ENCODE measurements at places on chromosomes 11 and 22.

GRCh38 chr22:26580240-26580962 lies 9.5 kb downstream of the TPST2 start:
- DNase-seq: no peak

DNA sequence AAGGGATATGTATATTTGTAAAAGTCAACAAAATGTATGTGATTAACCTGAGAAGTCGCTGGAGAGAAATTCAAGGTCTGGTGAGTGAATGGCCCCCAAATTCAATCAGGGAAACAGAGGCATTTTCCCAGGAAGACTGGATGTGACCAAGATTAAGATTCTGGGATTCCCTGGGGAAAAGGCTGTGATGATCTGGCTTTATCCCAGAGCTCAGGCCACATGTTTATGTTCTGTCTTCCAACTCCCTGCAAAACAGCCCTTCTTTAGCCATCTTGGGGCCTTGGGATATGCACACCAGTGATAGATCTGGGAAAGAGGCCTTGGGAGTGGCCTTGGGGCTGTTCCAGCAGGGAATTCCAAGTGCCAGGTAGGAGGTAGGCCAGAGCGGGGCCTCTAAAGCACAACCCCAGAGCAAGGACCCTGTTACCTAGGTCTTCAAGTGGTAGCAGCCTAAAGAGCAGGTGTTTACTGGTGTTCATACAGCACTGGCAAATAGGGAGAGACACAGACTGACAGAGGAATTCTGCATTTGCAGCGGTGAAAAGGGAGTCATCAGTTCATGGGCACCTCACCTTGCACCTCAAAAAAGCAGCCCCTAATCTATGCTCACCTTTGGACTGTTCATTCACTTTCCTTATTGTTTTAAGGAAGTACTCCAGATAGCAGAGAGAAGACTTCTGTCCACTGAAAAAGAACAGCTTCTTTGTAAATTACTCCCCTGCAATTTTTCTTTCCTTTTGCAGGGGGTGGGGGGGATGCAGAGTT lies 312.4 kb downstream of the BUD13 start:
- DNase-seq: no peak

- no peak for DNase-seq
These were observed 268.6 kb upstream of the SESN3 start for GRCh38 chr11:95499516-95500135.

DNA sequence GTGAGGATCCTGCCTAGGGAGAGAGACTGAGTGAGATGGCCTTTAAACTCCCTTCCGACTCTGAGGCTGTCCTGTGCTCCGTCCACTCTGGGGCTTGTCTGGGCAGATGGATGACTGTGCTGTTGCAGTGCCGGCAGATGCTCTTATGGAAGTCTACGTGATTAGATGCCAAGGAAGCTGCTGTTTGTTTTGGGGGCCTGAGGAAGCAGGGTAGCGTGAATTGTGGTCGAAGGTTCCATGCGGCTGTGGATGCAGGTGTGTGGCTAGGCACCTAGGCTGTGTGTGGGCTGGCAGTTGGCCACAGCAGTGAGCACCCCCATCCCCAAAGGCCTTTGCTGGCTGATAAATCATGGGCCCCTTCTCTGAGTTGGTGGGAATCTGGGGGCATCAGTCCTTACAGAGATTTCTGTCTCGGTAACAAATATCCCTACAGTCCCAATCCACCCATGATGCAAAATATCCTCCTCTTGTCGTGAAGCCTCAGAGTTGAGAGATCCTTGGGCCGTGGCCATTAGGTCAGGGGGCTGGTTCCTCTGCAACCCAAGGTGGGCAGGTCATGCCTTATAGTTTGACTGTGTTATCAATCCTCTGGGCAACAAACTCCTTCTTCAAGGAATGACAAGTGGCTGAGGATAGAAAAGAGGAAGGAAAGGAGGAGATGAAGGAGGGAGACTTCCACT lies 31.2 kb downstream of the AMPD3 start:
- no peak for DNase-seq

- DNase-seq: no peak
These were observed 7.0 kb downstream of the RPS3 start for GRCh38 chr11:75406338-75406777.

- no peak for DNase-seq
These were observed 540.5 kb downstream of the DLG2 start for GRCh38 chr11:85086504-85087284.

DNA sequence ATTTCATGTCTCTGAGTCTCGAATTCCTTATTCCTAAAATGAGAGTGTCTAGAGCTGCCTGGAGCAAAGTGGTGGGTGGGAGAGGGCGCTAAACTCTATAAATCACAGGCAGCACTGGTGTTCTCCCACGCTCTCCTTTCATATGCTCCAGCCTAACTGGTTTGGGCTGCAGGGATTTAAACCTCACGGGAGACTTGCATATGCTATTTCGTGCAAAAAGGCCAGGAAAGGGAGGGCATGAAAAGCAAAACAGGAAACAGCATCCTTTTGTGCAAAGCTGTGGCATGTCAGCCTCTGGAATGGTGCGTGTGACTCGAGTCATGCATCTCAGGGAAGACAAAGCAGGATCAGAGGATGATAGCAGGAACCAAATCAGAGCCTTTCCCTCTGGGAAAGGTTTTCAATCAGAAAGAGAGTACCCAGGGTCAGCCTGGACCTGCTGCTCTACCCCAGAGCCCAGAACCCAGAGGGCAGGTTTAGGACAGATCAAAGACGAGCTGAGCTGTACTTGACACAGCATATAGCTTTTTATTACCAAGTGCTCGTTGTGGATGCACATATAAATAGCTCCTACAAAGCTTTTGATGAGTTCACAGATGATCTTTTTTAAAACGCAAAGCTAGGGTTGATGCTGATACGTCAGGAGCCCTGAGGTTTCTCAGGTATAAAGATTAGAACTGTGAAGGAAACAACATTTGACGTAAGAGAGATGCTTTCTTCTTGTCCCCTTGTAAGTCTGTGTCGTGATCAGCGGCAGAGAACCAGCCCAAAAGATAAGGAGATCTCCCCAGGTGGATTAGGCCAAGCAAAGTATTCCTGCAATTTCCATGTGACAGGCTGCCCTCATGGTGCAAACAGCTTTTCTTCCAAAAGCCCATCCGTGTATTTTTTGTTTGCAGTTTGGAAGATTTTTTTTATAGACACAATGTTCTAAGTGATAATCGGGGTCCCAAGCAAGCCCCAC lies 46.2 kb upstream of the YWHAH start:
- no peak for DNase-seq

Data from stimulated activated CD4-positive, alpha-beta T cell treated with anti-CD3 and anti-CD28 coated beads, Interleukin-15, amount 100 ng/mL, for 48 hours (primary cell).